ENCODE measurements at places on chromosomes 1 and 21.

DNA sequence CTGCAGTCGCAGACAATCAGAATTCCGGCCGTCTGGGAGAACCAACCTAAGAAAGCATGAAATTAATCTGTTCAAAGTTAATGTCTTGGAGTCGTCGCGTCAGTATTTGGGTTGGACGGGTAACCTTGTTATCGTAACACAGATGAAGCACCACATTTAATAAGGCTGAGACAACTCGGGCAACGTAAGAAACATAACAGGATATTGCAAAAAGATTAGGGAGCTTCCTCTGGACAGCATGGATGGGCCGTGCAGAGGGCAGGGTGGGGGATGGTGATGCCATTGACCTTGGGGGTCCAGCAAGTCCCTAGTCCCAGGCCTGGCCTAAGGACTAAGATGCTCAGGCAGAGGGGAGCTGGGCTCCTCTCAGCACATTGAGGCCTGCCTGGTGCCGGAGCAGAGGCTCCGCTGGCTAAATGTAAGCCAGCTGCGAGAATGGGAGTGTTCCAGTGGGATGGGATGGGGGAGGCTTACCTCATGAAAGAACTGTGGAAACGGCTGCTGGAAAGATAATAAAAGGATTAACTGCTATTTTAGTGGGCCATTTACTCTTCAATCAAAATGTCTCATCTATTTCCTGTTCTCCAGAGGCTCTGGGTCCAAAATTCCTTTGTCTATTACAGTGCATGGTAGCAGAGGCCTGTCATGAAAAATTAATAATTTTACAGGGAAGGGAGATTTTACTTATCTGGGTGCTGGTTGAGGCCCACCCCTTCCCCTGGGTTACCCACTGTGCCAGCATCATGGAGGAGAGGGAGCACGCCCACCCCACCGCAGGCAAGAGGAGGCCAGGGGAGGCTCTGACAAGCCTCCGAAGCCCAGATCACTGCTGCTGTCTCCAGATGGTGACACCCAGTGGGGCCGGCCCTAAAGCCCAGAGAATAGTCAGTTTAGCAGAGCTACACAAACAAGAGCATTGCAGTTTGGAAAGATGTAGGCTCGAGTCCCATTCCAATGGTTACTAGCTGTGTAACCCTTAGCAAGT is 131.6 kb downstream of the DMRTB1 start:
- peak; percentile 85 for DNase-seq

DNA sequence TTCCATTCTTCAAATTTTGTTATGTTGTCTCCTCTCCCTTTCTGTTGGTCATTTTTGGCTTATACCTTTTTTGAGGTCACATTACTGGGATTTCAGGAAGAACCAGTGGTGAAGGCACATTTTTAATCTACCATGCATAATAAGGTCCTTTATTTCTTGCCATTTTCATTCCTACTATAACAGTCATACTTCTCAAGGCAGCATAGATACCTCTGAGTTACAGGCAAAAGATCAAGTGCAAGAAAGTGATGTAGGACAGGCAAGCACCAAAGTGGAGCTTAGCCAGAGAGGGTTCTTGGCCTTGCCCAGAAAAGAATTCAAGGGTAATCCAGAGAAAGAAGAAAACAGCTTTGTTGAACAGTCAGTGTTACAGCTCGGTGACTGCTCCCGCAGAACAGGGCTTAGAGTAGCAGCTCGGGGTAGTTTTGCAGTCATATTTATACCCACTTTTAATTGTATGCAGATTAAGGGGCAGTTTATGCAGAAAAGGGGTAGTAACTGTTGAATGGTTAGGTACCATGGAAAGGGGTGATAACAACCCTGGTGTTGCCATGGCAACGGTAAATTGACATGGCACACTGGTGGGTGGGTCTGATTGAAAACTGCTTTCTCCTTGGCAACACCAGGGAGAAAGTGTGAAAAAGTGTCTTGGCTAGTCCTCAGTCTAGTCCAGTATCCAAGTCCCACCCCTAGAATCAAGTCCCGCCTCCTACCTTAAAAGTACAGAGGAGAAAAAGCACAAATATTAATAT is 39.6 kb upstream of the DOCK7 start:
- no peak for DNase-seq

- DNase-seq = no peak
Measured at GRCh38 chr1:101147381-101147780, 89.4 kb upstream of the S1PR1 start.

GRCh38 chr1:109135940-109136339 is 22.0 kb downstream of the ELAPOR1 start:
- no peak for DNase-seq

DNA sequence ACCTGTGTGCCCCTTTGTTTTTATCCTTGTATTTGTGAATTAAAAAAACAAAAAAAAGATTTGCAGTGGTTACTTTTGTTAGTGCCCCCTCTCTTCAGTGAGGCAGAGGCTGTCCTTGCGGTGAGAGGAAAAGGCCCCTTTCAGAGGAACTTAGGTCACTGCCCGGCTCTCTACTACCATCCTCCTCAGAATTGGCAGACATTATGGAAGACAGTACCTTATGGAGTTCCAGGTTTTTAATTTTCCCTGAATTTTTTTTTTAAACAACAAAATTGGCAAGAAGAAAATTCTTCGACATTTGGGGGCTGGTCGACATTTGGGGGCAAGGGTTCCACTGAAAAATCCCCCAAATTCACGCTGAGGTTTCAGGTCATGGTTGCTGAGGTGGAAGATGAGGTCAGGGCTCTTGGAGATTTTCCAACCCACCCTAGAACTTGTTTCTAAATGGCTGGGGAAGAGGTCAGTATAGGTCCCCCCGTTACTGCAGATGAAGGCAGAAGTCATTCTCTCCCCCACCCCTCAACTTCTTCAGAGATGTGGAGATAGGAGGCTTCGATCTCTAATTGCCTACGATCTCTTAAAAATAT is 5.3 kb downstream of the RXFP4 start:
- DNase-seq = no peak

DNA sequence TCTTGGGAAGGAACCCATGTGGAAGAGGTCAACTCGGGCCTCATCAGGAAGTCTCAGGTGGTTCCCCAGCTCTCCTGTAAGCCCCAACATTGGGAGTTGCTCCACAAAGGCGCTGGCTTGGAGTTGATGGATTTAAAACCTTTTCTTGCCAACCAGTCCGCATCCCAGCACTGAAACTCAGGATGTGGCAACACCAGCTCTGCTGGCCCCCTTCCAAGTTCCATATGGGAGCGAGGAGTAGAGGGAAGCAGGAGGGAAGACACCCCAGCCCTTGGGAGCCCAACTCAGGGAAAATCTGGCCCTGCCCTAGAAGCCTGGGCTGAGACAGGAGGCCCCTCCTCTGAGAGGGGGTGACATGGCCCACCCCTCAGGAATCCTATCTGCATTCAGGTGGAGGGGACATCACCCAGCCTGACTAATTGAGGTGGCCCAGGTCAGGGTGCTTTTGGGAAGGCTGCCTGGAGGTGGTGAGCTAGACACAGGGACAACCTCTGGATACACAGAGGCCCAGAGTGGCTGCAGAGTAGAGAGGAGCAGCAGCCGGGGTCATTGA is 33.1 kb upstream of the DMBX1 start:
- peak; percentile 21 for DNase-seq

- no peak for DNase-seq
Measured at GRCh38 chr1:185593271-185593670, 140.9 kb upstream of the HMCN1 start.

DNA sequence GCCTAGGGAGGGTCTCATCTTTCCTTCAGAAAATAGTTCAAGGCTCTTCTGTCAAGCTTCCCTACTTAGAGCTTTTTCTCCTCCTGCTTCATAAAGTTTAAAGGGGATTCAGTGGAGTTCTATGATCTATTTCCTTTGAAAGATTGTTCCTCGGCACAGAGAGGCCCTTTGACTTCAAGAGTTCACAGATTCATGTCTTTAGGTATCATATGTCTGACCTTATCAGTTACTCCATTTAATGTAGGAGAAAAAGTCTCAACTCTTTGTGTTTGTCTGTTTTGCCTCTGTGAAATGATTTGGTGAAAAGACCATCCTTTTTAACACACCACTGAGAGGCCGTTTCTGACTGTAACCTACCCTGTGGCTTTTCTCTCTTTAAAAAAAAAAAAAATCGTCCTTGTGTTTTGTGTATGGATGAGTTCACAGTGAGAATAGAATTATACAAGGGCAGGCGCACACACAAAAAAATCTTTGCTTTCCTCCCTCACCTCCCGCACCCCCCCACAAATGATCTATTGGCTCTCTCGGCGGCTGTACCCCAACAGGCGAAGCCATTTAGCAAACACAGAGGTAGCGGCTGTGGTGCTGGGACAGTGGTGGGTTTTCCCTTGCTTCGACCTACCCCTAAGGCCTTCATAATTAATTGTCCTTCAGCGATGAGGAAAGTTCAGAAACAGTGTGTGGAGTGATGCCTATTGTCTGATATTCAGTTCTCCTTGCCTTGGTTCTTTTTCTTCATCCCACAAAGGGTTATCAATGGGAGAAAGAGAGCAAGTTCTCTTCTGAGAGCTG is 29.6 kb downstream of the PROX1 start:
- DNase-seq = no peak

DNA sequence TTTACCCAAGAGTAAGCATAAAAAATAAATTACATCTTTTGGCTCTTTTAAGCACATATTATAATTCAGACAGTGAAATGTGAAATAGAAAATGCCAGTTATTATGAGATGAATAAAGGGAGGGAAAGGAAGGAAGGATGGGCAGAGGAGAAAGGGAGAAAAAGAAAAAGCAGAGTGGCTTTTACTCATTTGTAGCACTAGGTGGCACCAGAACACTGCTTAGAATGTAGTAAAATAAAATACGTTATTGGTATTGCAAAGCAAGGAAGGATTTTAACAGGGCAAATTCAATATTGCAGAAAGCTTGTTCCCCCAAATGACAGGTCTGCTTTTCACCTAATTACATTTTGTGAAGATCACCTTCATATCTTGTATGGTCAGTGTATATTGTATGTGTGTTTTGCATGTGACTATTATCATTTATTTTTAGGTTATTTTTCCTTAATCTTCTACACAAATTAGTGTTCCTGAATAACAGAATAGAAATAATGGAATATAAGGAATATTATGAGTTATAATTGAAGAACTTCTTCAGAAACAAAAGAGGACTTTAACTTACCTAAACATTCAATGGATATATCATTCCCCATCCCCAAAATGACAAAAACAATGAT is 9.1 kb upstream of the PCNX2 start:
- peak; percentile 23 for DNase-seq

DNA sequence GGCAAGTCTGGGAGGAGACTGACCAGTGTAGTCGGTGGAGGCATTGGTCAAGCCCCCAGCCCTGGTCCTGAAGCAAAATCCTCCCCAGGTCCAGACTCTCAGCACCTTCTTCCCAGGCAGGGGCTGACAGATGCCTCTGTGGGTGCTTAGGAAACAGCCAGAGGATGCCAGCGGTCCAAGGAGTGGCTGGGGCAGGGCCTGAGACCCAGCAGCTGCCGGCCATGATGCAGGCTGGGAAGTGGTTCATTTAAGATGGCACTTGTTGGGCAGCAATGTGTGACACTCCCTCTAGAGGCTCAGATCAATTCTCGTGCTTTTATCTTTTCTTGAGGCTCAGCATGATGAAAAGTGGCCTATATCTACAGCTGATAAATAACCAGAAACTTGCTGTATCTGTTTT is 165.0 kb upstream of the VAMP3 start:
- no peak for DNase-seq

GRCh38 chr1:222801067-222801466 is 13.8 kb upstream of the DISP1 start:
- DNase-seq = no peak

DNA sequence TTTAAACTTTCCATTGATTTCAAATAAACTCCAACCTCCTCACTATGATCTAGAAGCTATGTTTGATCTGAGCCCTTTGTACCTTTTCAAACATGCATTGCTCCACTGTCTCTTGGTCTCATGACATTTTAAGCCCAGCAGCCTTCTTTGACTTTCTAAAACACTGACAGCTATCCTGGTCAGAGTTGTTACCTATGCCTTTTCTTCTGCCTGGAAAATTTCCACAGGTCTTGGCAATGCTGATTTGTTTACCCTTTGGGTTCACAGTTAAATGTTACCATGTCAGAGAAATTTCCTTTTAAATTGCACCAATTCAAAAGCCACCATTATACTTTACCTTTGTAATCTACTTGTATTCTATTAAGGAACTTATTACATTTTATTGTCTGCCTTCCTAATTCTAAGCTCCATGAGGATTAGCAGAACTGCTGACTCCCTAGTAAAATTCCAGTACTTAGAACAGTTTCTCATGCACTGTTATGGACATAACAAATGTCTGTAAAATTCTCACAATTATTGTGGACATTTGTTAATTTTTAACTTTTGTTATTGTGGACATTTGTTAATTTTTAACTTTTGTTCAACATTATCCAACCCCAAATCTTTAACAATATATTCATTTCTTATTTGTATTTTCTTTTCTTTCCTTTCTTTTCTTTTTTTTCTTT is 1064.4 kb downstream of the NCAM2 start:
- DNase-seq = no peak

DNA sequence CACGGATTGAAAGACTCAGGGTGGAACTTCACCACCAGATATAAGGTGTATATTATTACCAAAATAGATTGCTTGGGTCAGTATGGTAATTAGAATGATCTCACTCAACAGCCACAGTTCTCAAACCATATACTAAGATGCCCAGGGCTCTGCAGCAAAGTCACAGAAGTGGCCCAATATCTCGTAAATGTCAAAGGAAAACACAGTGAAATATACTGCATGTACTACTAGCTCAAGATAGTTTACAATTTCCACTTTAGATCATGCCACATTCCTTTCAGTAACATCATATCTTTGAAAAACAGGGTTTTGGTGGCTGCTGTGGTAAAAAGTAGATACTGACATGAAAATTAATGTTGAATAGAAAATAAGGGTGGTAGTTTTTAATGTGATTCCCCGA is 180.3 kb upstream of the ATP1B1 start:
- DNase-seq = no peak

DNA sequence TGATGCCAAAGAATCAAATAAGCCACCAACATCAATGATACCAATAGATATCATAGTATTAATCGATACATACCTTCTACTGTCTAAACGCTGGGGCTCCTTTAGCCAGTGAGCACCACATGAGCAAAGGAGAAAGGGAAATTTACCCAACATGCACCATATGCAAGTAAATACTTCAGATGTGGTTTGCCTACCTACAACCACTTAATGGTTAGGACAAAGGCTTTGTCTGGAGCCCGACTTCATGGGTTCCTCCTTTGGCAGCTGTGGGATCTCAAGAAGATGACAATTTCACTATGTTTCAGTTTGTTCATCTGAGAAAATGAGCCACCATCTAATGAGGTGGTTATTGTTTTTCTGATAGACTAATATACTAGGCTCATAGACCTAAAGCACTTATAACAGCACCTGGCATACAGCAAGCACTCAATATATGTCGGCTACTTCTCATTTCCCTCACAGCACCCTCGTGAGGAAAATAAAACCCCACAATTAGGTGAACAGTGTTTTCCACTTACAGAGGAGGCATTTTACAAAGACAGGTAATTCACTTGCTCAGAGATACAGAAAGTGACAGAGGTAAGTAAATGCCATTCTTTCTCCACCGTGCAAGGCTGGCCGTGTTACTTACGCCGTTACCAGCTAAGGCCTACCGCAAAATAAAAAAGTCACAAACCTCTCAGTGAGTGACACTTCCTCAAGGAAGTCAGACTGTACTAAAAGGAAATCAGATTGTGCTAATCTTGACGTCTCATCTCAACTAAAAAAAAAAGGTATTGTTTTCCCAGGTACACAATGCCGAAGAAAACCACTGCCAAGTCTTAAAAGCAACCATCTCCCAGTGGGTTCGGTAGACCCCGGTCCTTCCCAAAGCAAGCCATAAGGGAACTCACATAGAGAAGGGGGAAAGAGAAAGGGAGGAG is 1.6 kb downstream of the TTC13 start:
- no peak for DNase-seq

Data from fibroblast of skin of abdomen (primary cell).